ENCODE measurements at places on chromosomes 11 and 22. TPM values are rescaled to one million over a fixed set of nuclear protein-coding genes. Genes with fewer than 3 reads are reported as not detected.
A peak's percentile ranks its signal among the peaks of the same experiment; 100 is the strongest.

DNA sequence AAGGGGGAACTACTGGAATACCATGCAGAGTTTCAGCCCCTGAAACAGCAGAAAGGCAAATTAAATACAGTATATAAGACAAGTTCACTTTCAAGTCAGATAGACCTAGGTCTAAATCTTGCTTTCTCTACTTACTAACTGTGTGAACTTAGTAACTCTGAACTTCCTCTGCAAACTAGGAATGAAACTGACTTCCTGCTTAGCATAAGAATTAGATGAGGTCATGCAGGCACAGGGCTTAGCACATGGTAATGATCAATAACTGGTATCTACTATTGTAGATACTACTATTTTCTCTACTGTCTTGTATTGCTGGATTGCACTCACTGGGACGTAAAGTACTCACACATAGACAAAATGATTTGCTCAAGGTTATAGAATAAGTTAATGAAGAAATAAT is 51.5 kb upstream of the MTNR1B start:
- no peak for DNase-seq

- no peak for DNase-seq
Measured at GRCh38 chr11:96167787-96168186, 175.2 kb downstream of the MAML2 start.

GRCh38 chr11:27315836-27316235 is 47.2 kb downstream of the CCDC34 start:
- no peak for DNase-seq

DNA sequence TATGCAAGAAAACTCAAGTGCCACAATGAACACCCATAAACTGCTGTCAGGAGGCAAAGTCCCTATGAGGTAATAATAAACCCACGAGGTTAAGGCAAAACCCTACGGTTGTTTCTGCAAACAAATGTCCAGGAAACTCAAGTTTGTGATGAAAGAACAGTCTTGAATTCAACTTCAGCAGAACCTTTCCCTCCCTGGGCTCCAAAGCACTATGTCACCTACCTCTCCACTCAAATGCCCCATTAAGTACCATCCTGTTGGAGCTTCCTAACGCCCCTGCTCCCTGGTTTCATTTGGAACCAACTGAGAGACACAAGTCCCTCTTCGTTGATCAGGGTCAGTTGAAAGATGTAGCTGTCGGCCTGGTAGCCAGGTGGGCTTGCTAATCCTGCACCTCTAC is 2.6 kb upstream of the C11orf91 start:
- no peak for DNase-seq

- DNase-seq, result no peak
Measured at GRCh38 chr22:23922921-23923320, 28.7 kb downstream of the MIF start.

- DNase-seq, result no peak
Measured at GRCh38 chr11:62726156-62726914, 922 bp downstream of the HNRNPUL2 start.

- DNase-seq, result no peak
Measured at GRCh38 chr22:24873226-24873625, 67.2 kb downstream of the SGSM1 start.

DNA sequence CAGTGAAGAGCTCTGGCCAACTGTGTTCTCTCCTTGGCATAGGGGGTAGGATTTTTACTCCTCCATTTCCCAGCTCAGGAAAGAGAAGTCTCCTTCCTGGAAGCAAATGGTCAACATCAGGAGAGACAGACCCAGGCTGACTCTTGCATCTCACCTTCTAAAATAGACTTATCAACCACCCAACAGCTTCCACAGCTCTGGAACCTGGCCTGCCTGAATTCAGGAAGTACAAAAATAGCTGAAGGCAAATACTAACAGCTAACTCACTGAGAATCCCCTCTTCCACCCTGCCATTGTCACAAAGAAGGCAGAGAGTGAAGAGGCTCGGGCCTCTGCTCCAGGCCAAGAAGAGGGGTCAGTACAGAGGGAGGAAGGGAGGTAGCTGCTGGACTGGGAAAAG is 213.6 kb downstream of the NXPE2 start:
- no peak for DNase-seq

DNA sequence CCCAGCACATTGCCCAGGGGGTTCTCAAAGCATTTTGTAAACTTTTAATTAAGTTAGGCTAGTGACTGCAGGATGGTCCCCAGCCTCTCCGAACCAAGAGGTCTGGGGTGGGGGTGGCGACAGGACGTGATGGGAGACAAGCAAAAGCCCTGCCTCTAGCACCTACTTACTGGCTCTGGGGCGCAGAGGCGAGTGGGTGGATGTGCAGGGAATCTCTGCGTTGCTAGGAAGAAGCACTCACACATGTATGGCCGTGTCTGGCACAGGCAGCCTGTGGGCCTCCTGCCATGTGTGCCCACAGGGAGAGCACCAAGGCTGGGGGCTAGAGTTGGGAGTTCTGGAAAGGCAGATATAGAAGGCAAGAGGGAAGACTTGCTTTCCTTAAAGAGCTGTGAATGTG is 6.3 kb downstream of the OPCML start:
- DNase-seq, result no peak

GRCh38 chr11:64694821-64695365 is 28.1 kb downstream of the NRXN2 start:
- no peak for DNase-seq

DNA sequence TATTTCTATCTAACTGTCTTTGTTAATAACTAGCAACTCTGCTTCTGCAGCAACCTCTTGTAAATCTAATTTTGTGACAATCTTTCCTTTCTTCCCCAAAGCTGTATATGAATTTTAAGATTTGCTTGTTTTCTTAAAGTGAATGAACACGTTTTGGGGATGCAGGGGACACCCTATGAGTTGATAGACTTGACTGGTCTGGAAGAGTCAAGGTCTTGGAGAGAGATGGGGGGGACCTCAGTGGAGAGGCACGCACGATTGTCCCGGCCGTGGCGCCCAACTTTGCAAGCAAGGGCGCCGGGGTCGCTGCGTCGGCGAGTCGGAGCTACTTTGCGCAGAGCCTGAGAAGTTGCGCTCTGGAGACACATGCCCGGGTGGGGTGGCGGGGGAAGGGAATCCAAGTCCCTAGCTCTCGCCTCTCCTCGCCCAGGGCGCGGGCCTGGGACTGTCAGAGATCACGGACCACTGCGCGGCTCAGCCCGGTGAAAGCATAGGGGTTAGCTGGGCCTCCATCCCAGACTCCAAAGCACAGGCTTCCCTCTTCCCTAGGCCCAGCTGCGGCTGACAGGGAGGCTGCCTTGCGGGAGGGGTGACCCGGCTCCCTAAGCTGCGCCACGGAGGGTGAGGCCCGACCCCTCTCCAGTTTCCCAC is 854 bp downstream of the ABCC8 start:
- no peak for DNase-seq

DNA sequence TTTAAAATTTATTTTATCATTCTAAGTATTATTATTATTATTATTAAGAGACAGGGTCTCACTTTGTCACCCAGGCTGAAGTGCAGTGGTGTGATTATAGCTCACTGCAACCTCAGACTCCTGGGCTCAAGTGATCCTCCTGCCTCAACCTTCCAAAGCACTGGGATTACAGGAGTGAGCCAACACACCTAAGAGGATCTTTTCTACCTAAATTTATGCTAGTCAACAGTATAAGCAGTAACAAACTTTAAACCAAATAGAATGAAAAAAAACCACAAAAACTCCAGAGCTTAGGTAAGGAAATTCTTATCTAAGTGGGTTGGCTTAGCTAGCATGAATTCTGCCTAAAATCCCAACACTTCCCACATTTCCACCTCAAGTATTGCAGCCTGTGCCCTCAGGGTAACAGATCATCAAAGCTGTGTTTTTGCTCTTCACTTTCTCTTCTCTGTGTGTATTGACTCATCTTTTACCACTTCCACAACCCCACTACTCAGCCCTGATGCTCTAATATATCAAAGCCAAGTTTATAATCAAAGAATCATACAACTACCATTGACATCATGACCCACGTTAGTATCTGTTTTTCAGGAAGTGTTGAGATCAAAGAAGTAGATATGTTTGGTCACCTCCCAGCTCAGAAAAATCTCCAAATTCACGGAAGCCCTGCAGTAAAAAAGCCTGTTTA is 93.7 kb upstream of the SPON1 start:
- no peak for DNase-seq

GRCh38 chr11:70756756-70757155 is 358.4 kb downstream of the CTTN start:
- DNase-seq, result no peak

DNA sequence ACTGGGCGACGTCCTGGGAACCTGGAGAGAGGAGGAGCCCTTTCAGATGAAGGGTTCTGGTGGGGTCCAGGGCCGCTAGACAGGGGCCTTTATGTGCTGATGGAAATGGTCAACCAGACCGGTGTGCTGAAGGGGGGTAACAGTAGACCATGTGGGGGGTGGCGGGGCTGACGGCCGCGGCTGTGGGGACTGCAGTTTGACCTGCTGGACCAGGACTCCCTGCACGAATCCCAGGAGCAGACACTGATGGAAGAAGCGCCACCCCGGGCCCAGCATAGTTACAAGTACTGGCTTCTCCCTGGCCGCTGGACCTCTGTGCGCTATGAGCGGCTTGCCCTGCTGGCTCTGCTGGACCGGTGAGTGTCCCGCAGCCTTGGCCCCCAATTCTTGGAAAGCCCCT is 6.4 kb downstream of the PCNX3 start:
- DNase-seq, result no peak

- peak; percentile 35 for DNase-seq
Measured at GRCh38 chr11:87454241-87454640, 416.5 kb downstream of the TMEM135 start.

- DNase-seq, result no peak
Measured at GRCh38 chr11:40987776-40988435, 471.5 kb downstream of the LRRC4C start.

DNA sequence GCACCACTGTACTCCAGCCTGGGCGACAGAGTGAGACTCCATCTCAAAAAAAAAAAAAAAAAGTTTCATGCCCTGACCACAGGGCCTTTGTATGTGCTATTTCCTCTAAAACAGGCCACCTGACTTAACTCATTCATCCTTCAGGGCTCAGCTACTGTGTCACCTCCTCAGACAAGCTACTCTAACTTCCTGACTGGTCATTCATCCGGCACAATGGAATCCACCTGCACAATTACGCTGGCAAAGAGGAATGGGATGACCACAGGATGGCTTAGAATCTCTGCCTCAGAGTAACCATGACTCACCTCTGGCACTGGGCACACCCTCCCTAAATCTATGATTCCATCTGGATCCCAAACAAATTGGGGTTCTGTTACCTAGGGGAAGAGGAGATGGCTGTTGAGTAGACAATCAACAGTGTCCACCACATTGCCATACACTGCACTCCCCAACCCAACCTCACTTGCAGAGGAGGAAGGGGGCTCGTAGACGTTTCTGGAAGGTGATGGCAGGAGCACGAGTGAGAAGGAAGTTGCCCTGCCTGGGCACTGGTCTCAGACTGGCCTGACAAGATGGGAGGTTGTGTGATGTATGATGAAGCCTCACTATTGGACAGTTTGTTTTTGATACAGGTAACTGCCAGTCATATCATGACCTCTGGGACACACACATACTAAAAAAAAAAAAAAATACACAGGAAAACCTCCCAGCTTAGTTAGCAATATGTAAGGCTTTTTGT is 22.8 kb upstream of the HMOX1 start:
- DNase-seq, result peak; percentile 40

DNA sequence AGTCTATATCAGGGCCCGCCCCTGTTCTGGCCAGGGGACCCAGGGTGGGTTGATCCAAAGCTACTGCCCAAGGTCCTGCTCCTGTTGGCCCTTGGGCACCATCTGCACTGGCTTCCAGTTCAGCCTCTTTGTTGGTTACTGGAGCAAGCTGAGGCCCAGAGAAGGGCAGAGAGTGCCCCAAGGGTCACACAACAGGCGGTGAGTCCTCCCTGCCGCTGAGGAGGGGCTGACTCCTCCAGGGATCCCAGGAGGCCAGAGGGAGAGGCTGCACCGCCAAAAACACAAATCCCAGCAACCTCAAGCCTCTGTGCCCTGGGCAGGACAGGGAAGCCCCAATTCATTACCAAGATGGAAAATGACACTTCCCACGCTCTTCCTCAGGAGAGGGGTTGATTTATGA is 61.3 kb downstream of the MACROD1 start:
- DNase-seq, result no peak

- DNase-seq, result no peak
Measured at GRCh38 chr22:48031589-48031988, 1269.1 kb downstream of the TBC1D22A start.

DNA sequence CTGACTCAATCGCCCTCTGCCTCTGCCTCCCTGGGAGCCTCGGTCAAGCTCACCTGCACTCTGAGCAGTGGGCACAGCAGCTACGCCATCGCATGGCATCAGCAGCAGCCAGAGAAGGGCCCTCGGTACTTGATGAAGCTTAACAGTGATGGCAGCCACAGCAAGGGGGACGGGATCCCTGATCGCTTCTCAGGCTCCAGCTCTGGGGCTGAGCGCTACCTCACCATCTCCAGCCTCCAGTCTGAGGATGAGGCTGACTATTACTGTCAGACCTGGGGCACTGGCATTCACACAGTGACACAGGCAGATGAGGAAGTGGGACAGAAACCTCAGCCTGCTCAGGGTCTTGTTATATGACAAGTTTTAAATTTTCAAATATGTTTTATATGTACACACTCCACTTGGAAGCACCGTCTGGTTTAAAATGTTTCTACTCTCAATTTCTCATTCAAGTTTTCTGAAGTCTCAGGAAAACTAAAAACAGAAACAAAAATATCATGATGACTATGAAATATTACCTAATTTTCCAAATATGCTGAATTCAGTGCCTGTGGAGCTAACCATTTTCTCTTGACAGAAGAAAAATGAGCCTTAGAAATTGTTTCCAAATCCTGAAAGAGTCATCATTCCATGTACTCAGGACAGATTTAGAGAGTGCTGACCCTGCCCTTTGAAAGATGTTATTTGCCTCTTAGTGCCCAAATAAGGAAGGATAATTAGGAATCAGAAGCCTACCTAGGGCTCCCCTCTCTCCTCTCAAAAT is 48.8 kb upstream of the TOP3B start:
- no peak for DNase-seq

- no peak for DNase-seq
Measured at GRCh38 chr22:24584166-24584790, 8.6 kb downstream of the LRRC75B start.

- peak; percentile 59 for DNase-seq
Measured at GRCh38 chr11:96275801-96276594, 67.0 kb downstream of the MAML2 start.

- DNase-seq, result peak; percentile 78
Measured at GRCh38 chr11:67505605-67506396, 638 bp upstream of the PITPNM1 start.

Gene TENM4
- polyA plus RNA-seq, result 7.6 TPM

Gene C11orf52
- 1.1 TPM for polyA plus RNA-seq

Gene MS4A4E
- not detected for polyA plus RNA-seq

Gene TYR
- polyA plus RNA-seq, result not detected

Gene RFPL2
- polyA plus RNA-seq, result not detected

Gene GRIK4
- 0.38 TPM for polyA plus RNA-seq

Gene TRIM6
- polyA plus RNA-seq, result 3.7 TPM
